ENCODE measurements at places on chromosomes 7 and 10.

DNA sequence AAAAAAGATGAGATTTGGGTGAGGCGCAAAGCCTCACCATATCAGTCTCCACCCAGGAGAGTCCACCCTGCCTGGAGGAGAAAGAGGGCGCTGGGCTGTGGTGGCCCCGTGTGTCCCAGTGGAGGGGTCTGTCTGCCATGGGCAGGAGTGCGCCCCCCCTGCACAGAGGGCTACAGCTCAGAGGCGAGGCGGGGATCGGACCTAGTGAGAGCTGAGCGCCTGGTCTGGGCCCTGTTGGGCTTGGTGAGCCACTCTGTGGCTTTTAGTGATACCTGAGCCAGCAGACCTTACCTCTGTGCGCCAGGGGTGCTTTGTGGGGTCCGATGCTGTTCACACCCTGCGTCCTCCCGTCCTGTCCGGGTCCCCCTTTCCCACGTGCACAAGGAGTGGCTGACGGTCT is 25.9 kb upstream of the GNA12 start:
- no peak for DNase-seq

- no peak for DNase-seq
Measured at GRCh38 chr10:79939969-79940368, 8.9 kb downstream of the SFTPD start.

DNA sequence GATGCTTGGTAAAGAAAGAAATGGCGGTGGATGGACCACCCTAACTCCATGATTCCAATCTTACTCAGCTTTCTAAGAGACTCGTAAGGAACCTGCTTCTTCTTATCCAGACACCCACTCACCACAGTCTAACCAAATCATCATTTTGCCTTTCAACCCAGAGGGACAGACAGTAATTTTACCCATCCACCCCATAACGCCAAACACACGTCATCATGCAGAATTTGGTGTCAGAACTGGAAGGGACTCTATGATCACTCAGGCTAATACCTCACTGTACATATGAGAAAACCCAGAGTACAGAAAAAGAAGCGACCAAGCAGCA is 388 bp downstream of the ECD start:
- no peak for DNase-seq

DNA sequence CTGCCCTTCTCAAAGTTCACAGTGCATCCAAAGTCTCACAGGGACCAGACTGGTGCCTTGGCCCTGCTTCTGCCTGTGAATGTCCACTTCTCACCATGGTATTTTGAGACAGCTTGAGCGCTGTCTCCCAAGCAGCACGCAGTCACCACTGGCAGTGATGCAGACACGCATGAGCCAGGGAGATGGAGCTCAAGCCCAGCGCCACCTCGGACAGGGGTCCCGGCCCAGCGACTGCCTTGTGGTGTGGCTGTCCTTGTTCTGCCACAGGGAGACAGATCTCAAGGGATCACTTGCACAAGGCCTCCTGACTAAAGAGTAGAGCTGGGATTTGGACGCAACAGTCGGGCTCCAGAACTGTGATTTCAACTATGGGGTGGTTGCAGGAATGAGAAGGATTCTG is 92.6 kb upstream of the MBL2 start:
- DNase-seq, result no peak

GRCh38 chr7:116311816-116312471 is 101.6 kb downstream of the TES start:
- no peak for DNase-seq

DNA sequence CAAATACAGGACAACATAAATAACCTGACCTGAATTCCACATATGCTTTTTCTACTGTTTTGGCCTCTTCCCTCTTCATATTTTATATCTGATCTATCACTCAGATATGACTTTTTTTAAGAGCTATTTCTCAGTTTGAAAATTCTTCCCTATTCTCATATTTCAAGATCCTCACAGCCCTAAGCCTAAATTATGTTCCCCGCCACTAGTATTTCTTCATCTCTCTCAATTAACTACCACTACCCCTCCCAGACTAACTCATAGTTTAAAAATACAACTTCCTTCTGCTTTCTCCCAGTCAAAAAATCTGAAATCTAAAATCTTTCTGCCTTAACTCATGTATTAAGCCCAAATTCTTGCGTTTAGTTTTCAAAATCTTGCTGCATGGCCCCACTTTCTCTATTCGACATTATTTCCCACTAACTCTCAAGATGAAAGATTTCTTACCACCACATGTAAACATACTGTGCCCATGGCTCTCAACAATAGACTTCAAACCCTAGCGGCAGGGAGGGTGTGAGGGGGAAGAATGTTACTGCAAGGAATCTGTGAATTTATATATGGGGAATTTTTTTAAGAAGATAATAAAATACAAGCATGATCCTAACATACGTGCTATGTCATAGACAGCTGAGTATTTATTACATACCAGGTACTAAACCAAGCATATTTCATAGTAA is 64.6 kb downstream of the TFEC start:
- DNase-seq, result no peak

GRCh38 chr7:71507680-71508602 is 376.0 kb downstream of the GALNT17 start:
- no peak for DNase-seq

DNA sequence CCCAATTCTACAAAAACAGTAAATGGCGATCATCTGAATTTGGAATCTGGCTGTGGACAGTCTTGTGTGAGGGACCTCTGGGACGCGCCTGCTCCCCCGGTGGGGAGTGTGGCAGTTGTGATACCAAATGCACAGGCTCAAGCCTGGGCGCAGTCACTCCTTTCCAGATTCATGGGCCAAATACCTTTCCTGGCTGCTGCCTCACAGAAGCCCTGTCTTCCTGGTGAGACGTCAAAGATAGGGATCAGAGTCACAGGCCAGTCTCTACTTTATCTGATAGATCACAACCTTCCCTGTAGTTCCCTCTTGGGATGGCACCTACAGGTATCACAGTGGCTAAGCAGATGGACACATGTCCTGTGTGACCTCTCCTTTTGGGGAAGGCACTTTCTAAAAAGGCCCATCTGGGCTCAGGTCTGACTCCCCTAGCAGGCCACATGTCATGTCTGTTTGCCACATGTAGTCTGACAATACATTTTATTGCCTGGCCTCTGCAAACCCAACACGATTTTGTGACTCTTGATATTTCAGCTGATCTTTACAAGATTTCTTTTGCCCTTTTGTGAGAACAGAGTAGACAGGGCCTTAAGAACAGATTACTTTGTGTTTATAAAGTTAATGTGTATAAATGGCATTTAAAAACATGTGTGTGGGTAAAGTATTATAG is 150.1 kb downstream of the SNX10 start:
- no peak for DNase-seq

- DNase-seq, result no peak
Measured at GRCh38 chr7:99248391-99249095, 24.1 kb upstream of the MYH16 start.

DNA sequence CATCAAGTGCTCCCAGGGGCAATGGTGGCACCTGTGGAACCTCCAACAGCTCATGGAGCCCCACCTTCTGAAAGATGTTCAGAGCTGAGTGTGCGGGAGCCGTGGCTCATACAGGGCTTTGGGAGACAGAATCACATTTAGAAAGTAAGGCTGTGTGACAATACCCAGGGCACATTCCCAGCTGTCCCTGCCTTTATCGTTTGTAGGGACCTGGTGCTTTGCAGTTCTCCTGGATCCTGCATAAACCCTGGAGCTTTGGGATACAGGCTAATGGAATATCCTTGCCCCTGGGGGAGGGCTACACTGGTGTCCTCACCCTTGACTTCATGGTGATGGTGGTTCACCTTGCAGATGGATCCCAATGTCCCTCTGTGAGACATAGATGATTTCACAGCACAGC is 134.8 kb upstream of the LAMB4 start:
- no peak for DNase-seq

- no peak for DNase-seq
Measured at GRCh38 chr10:88309365-88309764, 273.8 kb downstream of the RNLS start.

GRCh38 chr7:108824840-108825580 is 255.3 kb downstream of the DNAJB9 start:
- no peak for DNase-seq

DNA sequence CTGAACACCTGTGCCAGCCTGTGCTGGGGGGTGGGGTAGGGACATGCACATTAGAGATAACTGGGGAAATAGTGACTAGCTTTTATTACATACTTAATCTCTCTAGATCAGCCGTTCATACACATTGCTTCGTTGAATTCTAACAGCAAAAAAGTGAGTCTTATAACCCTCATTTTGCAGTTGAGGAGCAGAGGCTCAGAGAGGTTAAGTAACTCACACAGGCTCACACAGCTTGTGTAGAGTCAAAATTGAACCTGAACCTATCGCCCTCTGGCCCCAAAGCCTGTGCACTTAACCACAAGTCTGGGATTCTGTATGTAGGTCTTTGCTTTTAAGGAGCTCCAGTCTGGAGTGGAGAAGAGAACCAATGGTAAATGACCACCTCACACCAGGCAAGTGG is 59.9 kb downstream of the CDH23 start:
- DNase-seq, result no peak

DNA sequence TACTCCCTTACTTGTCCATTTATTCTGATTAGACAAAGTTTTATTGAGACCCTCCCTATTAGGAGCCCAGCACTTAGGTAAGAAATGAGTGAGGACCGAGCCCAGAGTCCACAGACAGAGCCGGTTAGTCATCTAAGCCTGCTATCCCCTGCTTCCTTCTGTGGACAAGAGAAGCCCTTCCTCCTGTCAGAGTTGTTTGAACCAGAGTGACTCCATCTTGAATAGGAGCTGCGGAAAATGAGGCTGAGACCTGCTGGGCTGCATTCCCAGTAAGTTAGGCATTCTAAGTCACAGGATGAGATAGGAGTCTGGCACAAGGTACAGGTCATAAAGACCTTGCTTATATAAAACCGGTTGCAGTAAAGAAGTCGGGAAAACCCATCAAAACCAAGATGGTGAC is 109.1 kb downstream of the CPXM2 start:
- no peak for DNase-seq

GRCh38 chr7:91287371-91288084 is 23.3 kb downstream of the FZD1 start:
- no peak for DNase-seq

DNA sequence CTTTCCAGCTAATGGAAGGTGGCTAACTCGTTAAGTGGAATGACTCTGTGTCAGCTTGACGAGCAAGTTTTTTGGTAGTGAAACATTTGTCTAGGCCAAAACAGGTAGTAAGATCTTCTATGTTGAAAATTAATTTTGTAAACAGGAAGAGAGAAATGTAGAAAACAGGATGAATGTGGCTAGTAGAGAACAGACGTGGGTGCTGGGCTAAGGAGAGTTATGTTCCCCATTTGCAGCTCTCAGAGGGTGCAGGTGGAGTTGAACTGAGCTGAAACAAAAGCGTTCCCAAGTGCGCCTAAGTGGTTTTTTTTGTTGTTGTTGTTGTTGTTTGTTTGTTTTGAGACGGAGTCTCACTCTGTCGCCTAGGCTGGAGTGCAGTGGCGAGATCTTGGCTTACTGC is 59.5 kb upstream of the SRPK2 start:
- no peak for DNase-seq

DNA sequence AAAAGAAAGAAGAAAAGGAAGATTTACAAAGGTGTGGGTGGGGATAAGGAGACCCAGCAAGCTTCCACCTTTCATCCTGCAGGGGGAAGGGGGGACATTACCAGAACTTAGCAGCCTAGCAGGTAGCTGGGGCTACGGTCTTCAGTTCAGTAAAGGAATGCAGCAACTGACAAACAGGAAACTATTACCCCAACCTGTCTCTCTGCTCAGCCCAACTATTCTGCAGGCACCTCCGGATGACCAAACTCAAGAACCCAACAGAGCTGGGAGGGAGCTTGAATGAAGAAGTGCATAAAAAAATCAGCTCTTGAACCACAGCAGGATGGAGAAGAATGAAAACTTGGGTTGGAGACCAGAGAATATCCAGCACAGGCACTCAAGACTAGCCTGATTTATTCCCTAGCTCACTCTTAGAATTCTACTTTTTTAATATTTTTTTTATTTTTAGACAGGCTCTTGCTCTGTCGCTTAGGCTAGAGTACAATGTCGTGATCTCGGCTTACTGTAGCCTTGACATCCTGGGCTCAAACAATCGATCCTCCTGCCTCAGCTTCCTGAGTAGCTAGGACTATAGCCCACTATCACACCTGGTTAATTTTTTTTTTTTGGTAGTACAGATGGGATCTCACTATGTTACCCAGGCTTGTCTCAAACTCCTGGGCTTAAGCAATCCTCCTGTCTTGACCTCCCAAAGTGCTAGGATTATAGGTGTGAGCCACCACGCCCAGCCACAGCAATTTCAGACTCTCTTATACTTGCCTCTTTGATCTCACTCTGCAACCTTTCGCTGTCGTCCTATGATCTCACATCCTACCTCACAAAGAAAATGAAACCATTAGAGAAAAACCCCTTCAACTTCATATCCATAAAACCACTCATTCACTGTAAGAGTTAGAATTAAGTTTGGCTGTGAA is 18.5 kb upstream of the C10orf67 start:
- DNase-seq, result no peak

- no peak for DNase-seq
Measured at GRCh38 chr7:144130730-144131129, 7.8 kb downstream of the OR2A14 start.

GRCh38 chr10:71004176-71005075 is 116.1 kb upstream of the PCBD1 start:
- DNase-seq, result no peak

- no peak for DNase-seq
Measured at GRCh38 chr7:39367943-39368342, 198.3 kb upstream of the YAE1 start.

DNA sequence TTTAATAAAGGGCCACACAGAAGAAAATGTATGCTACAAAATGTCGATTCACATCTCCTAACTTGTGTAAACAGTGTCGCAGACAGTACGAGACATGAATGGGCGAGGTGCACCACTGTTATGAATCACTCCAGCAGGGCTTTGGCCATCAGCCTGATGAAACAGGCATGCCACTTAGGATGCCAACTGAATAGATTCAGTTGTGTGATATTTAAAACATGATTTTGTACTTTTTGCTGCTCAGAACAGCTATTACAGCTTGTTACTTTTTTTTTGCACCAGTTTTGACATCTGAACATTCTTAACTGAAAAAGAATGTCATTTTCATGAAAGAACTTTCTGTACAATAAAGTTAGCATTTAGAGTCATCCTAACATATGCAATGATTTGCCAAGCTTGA is 138.1 kb downstream of the VTI1A start:
- no peak for DNase-seq

DNA sequence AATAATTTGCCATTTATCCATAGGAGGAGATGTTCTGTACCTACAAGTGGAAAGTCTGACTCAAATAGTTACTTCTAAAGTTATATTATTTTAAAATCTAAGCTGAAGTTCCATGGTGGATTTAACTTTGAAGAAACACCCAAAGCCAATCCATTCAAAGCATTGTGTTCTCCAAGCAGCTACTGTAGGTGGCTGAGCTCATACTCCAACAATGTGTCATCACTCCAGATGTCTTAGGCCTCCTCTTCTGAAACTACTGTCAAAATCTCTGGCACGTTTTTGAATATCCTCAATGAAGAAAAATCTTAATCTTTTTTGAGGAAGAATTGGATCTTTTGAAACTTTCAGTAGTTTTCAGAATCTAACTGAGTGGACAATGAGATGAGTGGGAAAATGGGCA is 169.1 kb downstream of the PTEN start:
- no peak for DNase-seq

All from stimulated activated CD4-positive, alpha-beta T cell treated with anti-CD3 and anti-CD28 coated beads, Interleukin-1b, Interleukin-23, amount 100 ng/mL, for 1 hour (primary cell).